ENCODE measurements at places on chromosomes 2 and 18.

GRCh38 chr2:217218269-217219163 is 358.7 kb upstream of the TNP1 start:
- DNase-seq = no peak

DNA sequence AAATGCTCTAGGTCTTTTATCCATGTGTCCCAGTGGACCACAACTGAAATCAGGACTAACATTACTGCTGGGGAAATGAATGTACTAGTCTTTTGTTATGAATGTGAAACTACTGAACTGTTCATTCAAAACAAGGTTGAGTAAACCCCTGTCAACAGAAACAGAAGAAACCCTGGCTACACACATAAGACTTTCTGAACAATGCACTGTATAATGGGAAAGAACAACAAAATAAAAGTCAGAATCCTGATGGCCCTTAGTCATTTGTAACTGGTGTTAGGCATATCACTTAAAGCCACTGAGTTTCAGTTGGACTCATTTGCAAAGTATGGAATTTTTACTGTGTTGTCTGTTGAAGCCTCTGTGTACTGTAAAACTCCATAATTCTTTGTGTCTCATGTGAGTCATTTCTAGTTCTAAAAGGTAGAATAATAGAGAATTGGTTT is 77.0 kb upstream of the UBXN4 start:
- no peak for DNase-seq

GRCh38 chr2:29582062-29582461 is 339.3 kb downstream of the ALK start:
- no peak for DNase-seq

DNA sequence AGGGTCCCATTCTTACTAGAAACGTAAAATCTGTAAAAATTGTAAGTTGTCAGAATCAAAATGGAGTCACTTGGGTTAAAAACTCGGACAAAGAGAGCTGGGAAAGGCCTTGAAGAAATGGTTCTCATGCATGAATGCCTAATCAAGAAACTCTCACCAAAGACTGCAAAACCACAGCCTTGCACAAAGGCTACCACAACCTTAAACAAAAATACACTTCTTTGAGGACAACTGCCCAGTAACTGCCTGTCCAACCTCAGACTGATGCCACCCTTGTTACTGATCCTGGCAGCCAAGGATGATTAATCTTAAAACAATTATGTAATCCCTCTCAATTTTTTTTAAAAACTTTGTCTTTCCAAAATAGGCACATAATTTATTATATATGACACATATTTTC is 299.3 kb downstream of the CCDC85A start:
- DNase-seq = no peak

DNA sequence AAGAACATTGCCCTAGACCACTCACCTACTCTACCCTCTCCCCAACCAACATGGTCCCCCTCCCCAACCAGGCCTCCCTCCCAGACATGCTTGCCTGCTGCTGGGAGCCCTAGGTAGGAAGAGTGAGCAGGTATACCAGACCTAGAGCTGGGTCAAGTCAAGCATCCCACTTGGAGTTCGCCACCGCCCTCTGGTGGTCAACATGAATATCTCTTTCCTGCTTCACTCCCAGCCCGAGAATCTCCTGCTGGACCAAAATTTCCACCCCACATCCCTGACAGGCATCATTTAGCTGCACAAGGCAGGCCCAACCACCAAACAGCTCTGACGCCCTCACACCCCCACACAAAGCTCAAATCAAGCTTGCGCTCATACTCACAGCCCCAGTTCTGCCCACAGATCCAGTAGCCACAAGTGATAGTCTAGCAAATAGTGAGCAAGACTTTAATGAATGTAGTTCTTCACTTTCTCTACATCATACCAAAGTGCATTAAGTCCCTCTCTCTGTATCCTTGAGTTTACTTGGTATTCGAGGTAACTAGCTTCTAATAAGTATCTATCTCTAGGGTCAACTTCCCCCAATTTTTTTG is 116.0 kb downstream of the TNS1 start:
- DNase-seq = peak; percentile 60

DNA sequence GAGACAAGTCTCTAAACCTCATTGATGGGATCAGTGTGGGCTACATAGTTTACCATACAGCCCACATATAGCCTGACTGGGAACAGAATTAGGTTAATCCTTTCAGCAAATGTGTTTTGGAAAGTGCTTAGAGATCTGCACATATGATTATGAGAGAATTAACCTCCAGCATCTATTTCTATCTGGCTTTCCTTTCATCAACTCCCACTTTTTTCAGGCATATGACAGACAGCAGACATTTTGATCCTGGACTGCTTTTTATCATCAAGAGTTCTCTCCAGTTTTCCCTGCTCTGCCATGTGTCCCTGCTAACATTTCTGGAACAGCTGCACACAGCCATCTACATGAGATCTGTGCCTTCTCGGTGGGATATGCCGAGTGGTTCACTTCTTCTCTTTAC is 139.5 kb upstream of the LRP1B start:
- no peak for DNase-seq

- DNase-seq = no peak
Observed at GRCh38 chr2:235506291-235506996, 12.6 kb downstream of the AGAP1 start.

- DNase-seq = no peak
Observed at GRCh38 chr2:200575957-200576356, 9.9 kb upstream of the AOX1 start.

DNA sequence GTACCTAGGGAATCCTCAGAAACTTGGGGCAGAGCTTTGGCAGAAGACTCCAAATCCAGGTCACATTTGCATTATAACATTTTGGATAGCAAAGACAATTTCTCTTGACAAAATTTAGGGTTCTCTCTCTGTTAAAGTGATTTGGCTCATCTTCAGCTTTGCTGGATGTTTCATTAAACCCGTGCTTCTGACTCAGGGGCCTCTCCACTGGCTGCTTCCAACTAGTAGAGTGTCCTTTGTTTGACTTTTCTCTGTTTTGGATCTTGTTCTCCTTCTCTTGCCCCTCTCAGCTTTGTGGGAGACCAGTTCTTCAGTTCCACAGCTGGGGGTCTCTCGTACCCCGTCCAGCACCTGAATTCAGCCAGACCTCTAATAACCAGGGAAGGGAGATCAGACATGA is 145.6 kb downstream of the PLCL1 start:
- DNase-seq = no peak

DNA sequence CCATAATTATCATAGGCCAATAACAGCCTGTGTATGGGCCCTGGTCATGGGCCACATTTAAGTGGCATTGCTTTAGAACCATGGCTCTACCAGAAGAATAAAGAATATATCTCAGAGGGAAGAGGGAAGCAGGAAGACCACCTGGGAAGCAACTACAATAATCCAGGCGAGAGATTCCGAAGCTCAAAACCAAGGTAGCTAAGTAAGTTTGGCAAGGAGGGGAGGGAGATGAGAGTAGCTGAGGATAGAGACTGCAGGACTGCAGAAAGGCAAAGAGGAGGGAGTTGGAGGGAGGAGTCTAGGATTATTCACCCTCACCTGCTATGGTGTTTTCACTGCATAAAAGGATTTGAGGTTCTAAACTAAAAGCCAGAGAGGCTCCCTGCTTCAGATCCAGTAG is 293.5 kb downstream of the SETBP1 start:
- DNase-seq = no peak

DNA sequence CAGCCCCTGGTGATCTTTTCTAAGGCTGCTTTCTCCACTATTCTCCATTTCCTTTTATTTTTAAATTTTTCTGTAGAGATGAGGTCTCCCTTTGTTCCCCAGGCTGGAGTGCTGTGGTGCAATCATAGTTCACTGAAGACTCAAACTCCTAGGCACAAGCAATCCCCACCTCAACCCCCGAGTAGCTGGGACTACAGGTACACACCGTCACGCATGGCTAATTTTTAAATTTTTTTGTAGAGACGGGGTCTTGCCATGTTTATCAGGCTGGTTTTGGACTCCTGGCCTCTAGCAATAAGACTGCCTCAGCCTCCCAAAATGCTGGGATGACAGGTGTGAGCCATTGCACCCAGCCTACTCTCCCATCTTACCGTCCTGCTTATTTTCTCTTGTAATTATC is 22.7 kb upstream of the LPIN2 start:
- DNase-seq = no peak

- DNase-seq = no peak
Observed at GRCh38 chr18:21914739-21915319, 174.2 kb downstream of the MIB1 start.

DNA sequence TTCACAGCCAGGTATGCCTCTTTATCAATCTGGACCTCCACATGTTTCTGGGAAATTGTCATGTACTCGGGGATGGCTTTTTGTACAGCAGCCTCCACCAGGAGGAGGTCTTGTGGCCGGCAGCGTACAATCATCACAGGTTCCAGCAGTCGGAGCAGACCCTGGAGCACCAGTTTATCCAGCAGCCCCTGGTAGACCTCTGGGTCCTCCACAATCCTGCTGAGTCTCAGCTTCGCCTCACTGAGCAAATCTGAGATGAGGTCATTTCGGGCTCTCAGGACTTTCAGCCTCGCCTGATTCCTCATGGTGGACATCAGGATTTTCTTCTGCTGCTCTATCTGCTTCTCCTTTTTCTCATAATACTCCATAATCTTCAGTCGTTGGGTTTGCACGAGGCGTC is 32.8 kb downstream of the TMEM247 start:
- DNase-seq = no peak

DNA sequence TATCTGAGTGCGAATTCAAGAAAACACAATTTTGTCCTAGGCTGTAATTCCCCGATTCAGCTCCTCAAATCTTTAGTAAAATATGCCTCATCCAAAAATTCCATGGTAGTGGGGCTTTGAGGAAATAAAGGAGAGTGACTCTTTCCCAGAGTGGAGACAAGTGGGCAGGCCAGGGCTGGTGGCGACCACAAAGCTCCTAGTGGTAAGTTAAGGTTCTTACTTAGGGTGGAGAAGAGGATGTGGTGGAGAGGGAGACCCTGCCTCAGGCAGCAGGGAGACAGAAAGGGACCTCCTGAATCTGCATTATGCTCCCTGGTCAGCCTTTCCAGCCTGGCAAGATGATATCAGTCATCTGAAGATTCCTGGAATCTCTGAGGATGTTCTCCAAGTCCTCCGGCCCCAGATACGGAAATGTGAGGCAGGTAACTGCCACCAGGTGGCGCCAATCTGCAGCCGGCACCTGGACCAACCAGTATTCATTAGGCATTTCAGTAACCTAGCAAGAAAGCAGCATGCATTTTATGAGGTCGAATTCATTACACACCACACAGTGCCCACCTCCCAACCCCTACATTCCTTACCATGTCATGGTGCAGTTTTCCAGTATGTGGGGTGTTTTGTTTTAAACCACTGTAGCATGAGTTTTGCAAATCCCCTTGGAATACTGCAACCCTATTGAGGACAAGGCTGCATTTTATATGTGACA is 106.4 kb downstream of the POLE4 start:
- peak; percentile 32 for DNase-seq

- no peak for DNase-seq
Observed at GRCh38 chr2:47293976-47294375, 109.0 kb upstream of the MSH2 start.

DNA sequence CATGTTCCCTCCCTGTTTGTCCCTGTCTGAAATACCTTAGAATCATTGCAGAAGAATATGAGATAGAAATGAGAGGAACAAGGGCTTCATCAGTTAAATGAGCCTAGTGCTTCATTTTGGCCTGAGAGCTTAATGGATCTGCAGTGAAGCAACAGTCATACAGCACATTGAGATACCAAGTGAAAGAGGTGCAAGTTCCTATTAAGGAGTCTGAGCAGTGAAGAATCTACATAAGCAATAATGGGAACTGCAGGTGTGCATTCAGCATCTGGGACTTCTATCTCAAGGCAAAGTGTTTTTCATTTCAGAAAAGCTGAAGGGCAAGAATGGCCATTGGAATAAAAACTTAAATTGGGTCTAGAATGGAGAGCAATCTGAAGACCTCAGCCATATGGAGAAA is 323.2 kb upstream of the SLC39A10 start:
- no peak for DNase-seq

All from activated CD4-positive, alpha-beta T cell treated with anti-CD3 and anti-CD28 coated beads for 4 hours (primary cell).